ENCODE measurements at places on chromosomes 5 and 9.

DNA sequence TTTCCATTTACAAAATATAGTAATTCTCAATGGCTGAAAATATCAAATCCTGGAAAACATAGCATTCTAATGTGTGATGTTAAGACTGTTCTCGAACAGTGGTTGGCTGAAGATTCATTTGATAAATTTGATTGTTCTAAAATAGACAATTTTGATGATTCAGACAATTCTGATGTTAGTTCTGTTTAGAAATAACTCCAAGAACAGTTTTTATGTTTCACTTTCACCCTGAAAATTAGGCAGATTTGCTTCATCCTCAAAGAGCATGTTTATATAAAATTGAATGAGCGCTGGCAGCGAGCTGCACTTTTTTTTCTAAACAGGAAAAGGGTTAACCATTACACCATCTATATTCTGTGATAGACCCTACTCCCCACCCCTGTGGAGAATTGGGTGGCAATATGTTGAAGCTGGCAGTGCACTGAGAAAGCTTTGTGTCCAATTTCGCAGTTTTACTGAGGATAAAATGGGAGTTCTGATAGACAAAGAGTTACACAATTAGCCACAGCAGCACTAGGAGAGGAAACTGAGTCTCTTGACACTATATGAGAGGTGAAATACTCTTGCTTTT lies 69.6 kb upstream of the TMED7 start:
- no peak for DNase-seq

- DNase-seq, result no peak
Observed at GRCh38 chr5:112018846-112019245, 261.9 kb upstream of the NREP start.

DNA sequence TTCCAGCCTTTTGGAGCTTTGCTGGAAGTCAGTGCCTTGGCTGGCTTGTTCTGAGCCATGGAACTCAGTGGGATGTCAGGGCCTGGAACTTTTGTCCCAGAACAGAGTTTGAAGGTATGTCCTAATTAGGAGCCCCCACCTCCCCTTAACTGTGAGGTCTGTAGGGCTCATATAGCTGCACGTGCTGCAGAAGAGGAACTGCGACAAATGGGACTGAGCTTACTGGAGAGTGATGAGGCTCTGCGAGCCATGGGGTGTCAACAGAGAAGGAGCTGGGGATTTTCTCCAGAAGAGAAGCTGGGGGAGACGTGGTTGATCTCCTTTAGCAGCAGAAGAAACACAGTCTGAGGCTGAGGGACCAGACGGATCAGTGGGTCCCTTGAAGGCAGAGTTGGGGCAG lies 10.9 kb downstream of the TMEM8B start:
- no peak for DNase-seq

- DNase-seq, result no peak
Observed at GRCh38 chr5:5116956-5117355, 23.2 kb upstream of the ADAMTS16 start.

GRCh38 chr9:3865141-3865772 lies 339.5 kb upstream of the RFX3 start:
- DNase-seq, result peak; percentile 65

GRCh38 chr5:86232246-86232645 lies 385.5 kb upstream of the COX7C start:
- no peak for DNase-seq

GRCh38 chr5:137649228-137649935 lies 86.5 kb downstream of the KLHL3 start:
- no peak for DNase-seq
